ENCODE measurements at places on chromosomes 2 and 18.

GRCh38 chr2:24856791-24857211 lies 63.2 kb downstream of the ADCY3 start:
- DNase-seq = no peak

- DNase-seq = no peak
Observed at GRCh38 chr2:2719015-2719414, 387.9 kb upstream of the MYT1L start.

DNA sequence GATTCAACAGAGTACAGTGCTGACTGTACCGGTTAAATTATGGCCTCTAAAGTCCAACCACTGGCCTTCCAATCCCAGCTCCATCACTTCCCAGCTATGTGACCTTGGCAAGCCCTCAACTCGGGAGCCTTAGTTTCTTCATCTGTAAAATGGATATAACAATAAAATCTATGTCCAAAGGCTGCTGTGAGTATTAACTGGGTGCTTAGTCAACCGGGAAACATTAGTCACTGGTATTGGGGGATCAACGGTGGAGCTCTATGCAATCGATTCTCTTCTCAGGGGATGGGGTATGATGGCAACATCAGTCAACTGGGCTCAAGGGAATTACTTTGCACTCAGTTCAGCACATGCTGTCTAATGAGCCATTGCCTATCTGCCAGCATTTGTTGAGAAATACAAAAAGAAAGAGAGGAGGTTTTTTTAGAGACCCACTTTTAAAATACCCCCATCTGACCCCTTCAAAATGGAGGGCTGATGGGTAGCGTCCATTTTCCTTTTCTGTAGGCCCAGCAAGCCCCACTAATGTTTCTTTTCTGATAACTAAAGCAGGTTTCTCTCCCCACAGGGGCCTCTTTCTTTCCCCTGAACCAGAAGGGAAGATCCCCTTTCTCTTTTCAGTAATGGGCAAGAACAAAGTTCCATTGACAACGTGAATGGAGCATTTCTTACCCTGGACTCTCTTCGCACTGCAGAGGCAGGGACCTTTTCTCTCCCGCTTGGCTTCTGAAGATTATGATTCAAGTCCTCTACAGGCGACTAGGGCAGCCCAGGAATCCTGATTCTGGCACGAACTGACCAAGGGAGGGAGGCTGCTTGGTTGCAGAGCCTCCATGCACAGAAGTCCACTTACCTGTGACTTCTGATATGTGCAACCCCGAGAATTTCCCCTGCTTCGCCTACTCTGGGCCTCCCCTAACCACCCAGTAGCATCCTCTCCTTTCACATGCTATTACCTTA lies 8.7 kb upstream of the AGFG1 start:
- no peak for DNase-seq

GRCh38 chr2:223725986-223726970 lies 111.1 kb downstream of the AP1S3 start:
- DNase-seq = no peak

DNA sequence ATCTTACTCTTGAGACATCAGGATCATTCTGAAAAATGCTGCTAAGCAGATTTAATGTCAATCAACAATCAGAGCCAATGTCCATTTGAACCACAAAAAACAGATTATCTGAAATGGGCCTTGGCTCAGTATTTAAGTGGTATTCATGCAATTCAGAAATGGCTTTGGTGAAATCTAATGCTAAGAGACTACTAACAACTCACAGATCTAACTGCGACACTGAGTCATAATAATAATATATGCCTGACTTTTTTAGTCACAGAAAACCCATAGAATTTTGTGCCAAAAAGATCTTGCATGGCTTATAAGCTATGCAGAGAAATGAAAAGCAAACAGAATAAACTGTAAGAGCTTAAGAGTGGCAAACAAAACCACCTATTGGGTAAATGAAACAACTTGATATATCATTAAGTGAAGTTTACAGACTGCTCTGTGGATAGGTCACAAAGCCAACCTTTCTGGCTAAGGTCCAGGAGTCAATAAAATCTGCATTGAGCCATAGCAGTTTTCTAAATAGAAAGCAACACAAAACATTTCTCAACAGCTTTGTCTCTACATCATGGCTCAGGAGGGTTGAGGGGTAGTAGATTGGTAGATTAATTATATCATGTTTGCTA lies 234.3 kb downstream of the LRATD1 start:
- no peak for DNase-seq

GRCh38 chr2:217370391-217370790 lies 510.5 kb upstream of the TNP1 start:
- no peak for DNase-seq

DNA sequence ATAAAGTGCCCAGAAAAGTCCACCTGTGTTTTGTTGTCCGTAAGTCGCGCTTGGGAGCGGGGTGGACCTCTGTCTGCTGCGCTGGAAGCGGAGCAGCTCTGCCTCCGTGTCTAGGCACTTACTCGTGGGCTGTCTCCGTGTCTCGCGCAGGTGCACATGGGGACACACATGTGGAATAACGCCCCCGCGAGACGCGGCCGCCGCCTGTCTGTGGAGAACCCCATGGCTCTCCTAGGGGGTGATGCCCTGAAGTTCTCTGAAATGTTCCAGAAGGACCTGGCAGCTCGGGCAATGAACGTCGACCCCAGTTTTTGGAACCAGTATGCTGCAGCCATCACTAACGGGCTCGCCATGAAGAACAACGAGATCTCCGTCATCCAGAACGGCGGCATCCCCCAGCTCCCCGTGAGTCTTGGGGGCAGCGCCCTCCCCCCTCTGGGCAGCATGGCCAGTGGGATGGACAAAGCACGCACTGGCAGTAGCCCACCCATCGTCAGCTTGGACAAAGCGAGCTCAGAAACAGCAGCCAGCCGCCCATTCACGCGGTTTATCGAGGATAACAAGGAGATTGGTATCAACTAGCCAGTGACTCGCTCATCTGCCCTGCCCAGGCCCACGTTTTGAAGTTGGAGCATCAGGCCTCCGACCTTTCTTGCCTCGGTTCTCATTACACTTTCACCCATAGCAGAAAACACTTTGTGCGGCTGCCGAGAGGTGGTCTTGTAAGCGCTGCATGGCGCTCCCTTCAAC lies 17.3 kb downstream of the SALL3 start:
- DNase-seq = no peak

- DNase-seq = no peak
Observed at GRCh38 chr2:235345745-235346144, 148.1 kb upstream of the AGAP1 start.

DNA sequence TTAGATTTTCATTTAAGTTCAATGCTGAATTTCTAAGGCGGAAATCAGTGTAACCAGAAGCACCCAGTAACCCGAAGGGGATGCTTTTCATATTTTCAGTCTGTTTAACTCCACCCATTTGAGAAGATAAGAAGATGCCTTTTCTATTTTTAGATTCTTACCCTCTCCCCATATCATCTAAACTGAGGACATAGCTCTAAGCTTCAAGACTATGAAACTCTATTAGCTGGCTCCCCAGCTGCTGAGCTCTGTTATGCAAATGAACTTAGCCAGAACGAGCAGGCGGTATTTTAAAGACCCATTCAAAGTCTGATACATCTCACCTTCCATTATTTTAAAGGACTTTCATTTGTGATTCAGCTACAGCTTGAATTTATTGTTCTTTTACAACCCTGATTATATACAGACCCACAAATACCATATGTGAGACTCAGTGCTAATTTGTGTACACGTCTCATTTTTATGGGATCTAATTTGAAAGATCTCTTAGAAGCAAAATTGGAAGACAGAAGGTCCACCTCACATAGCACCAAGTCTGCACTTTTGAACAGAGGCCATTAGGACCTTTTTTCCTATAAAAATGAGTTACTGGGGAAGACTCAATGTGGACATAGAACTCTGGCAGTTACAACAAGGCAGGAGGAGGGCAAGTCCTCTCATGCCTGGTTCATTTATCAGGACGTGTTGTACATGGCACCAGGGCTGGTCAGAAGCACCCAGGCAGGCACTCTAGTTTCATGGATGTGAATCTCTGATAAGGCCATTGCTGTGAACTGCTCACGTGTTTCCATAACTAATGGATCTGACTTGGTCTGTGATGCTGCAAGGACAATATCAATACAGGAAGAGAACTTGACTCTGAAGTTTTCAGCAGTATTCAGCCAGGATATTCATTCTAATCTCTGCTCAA lies 16.3 kb downstream of the CDC42EP3 start:
- no peak for DNase-seq

DNA sequence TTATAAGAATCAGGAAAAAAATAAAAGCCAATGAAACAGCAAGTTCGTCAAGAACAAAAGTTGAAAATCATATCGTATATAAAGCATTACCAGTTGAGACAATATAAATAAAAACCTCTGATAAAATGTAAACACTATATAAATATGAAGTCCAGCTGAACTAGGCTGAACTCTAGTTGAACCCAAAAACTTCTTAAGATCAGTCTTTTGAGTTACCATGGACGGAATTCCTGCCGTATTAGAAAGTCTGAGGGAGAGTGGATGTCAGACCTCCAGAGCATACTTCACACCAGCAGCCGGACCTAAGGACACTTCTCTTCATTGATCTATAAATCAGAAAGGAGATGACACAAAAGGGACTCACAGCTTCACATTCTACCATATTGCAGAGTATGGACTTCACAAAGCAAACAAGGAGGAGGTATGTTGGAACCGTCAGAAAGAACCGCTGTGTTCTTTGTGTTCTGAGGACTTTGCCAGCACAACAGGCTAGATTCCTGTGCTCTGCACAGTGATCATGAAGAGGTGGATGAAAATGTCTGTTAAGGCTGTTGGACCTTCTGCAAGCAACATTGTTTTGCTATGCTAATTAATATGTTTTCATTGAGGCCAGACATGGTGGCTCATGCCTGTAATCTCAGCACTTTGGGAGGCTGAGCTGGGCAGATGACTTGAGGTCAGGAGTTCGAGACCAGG lies 67.2 kb upstream of the SP5 start:
- no peak for DNase-seq

DNA sequence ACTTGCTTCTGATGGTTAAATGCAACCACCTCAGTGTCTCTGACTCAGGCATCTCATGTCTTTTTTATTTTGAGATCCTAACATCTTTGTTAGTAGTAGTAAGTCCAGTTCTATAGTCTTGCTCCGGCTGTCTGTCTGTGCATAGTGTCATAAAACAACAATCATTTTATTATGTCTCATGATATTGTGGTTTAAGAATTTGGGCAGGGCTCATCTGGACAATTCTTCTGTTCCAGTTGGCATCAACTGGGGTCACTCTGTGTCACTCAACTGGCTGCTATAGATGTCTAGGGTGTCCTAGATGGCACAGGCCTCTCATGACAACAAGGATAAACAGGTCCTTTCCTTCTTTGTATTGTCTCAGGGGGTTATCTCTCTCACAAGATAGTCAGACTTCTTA lies 299.6 kb upstream of the ZNF521 start:
- no peak for DNase-seq

DNA sequence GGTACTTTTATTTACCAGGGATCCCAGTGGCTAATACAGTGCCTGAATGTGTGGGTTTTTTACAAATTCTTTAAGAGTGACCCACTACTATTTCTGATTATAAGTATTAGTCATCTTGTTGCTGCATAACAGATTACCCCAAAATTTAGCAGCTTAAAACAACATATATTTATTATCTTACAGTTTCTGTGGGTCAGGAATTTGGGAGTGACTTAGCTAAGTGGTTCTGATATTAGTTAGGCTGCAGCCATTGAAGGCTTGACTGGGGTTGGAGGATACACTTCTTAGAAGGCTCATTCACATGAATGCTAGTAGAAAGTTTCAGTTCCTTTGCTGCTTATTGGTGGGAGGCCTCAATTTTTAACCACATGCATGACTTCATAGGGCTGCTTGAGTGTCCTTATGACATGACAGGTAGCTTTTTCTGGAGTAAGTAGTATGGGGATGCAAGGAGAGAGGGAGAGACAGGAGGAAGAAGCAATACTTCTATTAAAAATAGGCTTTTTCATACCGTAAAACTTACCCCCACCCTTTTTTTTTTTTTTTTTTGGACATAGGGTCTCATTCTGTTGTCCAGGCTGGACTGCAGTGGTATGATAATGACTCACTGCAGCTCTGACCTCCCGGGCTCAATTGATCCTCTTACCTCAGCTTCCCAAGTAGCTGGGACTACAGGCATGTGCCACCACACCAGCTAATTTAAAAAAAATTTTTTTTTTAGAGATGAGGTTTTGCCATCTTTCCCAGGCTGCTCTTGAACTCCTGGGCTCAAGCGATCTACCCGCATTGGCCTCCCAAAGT lies 13.3 kb upstream of the POLE4 start:
- DNase-seq = no peak

GRCh38 chr18:3655254-3656050 lies 205.5 kb downstream of the TGIF1 start:
- no peak for DNase-seq

GRCh38 chr18:37565101-37565976 lies at the start of gene CELF4:
TSS of gene CELF4 (minus strand) at chr18:37565798.
- no peak for DNase-seq

DNA sequence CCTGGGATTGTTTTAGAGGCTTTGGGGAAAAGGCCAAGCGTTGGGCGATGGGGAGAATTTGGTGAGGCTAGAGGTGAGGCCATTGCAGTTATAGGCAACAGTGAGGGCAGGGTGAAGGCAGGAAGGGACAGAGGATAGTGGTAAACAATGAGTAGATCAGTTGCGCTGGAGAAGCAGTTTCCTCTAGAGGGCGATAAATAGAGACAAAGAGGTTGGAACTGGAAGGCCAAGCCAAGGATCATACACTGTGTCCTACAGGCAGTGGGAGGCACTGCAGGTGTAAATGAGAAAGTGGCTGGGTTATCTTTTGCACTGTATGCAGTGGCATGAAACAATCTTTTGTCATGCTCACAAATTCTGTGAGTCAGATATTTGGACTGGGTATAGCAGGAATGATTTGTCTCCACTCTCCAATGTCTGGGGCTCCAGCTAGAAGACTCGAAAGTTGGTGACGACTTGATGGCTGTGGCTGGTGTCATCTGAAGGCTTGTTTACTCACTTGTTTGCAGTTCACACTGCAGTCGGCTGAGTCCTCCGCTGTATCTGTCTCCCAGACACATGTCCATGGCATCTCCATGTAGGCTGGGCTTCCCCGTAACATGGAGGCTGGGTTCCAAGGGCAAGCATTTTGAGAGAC lies 82.1 kb downstream of the TNP1 start:
- DNase-seq = no peak

DNA sequence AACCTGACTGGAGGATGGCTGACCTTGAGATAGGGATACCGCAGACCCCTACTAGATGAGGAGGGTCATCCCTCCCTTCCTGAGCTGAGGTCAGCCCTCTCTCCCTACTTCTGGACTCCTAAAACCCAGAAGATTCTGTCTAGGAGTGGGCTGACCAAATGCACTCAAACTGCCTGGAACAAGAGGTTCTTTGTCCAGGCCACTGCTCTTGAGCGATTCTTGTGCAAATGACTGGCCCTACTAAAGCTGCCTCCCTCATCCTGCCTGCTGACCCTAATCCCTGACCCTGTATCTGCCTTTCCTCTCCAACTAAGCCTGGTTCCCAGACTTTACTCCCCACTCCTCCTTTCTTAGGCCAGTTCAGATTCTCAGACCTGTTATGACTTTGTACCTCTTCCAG lies 56.2 kb downstream of the EFR3B start:
- DNase-seq = no peak

GRCh38 chr2:36399050-36399449 lies 43.5 kb downstream of the CRIM1 start:
- no peak for DNase-seq

GRCh38 chr2:47039913-47040562 lies 115.1 kb downstream of the STPG4 start:
- no peak for DNase-seq
